ENCODE measurements at places on chromosomes 1 and 21. TPM values are rescaled to one million over a fixed set of nuclear protein-coding genes. Genes with fewer than 3 reads are reported as not detected.

DNA sequence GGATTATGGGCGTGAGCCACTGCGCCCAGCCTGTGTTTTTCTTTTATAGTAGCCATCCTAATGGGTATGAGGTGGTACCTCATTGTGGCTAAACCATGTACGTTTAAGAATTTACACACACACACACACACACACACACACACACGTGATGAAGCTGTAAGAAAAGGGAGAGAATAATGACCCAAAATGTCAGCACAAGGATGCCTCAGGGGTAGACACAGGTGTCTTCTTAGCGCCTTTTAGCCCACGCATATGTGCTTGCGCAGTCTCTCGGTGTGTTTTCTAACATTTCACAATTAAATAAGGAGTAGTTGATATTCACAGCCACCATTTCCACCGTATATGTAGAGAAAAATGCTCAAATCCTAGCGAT lies 782 bp upstream of the PFKL start:
- DNase-seq, result peak; percentile 38

GRCh38 chr1:37243368-37244082 lies 209.2 kb upstream of the GRIK3 start:
- no peak for DNase-seq

Gene CHRM3
- not detected for polyA plus RNA-seq

- DNase-seq, result no peak
Measured at GRCh38 chr1:77513839-77514763, 168.4 kb downstream of the ZZZ3 start.

GRCh38 chr21:46287541-46287940 lies 1.4 kb downstream of the YBEY start:
- no peak for DNase-seq

GRCh38 chr1:25126562-25126961 lies 105.7 kb downstream of the SYF2 start:
- DNase-seq, result no peak

GRCh38 chr1:7785108-7785507 lies 1.0 kb downstream of the PER3 start:
- DNase-seq, result no peak

Gene ICOSLG
- polyA plus RNA-seq, result 1.0 TPM

Gene OBSCN
- polyA plus RNA-seq, result 0.19 TPM

DNA sequence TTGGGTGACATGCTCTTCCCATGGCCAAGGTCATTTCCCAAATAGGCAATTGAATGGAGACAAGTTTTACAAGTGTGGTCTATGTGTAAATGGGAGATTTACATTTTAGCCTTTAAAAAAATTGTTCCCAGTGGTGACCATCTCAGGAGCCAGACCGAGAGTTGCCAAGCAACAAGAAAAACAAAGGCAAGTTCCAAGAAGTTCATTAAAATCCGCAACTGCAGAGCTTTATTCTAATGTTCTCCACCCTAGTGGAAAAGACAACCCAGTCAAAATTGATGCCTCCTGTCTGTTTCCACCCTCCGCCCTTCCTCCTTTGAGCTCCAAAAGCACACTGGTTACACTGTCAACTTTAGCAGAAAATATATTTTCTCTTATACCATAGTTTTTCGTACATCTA lies 33.2 kb upstream of the CD55 start:
- DNase-seq, result no peak

- DNase-seq, result no peak
Measured at GRCh38 chr1:230507666-230508402, 81.7 kb upstream of the PGBD5 start.

GRCh38 chr1:201346337-201346939 lies 31.0 kb downstream of the TNNT2 start:
- no peak for DNase-seq

GRCh38 chr1:94463765-94464330 lies 45.7 kb downstream of the ABCD3 start:
- DNase-seq, result peak; percentile 20

DNA sequence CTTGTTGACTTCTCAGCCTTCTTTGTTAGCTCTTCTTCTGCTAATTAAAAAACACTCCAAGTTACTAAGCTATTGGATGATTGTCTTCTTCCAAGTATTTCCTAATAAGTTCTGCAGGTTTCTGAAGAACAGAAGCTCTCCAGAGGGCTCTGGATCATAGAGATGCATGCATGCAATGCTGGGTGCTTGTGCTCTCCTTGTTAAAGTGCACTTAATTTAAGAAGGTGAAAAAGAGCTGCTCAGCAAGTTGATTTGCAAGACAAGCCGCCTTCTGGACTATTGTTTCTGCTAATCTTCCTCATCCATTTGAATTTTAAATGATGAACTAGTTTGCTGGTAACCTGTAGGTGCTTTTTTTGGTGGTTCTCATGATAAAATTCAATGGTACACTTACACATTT lies 16.1 kb downstream of the RRP15 start:
- DNase-seq, result no peak

Gene MYOG
- not detected for polyA plus RNA-seq

Gene PTBP2
- 2.9 TPM for polyA plus RNA-seq

Gene TATDN3
- polyA plus RNA-seq, result 18.9 TPM

Gene AIRE
- polyA plus RNA-seq, result 2.3 TPM

Gene IGSF8
- 36.8 TPM for polyA plus RNA-seq

Gene C1QTNF12
- polyA plus RNA-seq, result 0.31 TPM

DNA sequence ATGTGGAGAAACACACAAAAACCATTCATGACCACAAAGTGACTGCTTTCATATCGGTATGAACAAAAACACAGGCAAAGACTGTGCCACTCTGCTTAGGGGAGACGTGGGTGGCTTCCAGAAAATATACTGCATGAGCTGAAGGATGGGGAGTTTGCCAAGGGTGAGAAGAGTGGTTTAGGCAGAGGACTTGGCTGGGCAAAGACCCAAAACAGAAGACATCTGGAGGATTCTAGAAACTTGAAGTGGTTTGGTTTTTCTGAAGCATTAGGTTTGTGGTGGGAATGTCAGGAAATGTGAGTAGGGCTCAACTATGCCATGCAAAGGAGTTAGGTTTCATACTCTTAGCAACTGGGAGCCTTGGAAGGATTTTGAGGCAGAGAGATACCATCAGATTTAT lies 26.6 kb upstream of the DNM3 start:
- no peak for DNase-seq

DNA sequence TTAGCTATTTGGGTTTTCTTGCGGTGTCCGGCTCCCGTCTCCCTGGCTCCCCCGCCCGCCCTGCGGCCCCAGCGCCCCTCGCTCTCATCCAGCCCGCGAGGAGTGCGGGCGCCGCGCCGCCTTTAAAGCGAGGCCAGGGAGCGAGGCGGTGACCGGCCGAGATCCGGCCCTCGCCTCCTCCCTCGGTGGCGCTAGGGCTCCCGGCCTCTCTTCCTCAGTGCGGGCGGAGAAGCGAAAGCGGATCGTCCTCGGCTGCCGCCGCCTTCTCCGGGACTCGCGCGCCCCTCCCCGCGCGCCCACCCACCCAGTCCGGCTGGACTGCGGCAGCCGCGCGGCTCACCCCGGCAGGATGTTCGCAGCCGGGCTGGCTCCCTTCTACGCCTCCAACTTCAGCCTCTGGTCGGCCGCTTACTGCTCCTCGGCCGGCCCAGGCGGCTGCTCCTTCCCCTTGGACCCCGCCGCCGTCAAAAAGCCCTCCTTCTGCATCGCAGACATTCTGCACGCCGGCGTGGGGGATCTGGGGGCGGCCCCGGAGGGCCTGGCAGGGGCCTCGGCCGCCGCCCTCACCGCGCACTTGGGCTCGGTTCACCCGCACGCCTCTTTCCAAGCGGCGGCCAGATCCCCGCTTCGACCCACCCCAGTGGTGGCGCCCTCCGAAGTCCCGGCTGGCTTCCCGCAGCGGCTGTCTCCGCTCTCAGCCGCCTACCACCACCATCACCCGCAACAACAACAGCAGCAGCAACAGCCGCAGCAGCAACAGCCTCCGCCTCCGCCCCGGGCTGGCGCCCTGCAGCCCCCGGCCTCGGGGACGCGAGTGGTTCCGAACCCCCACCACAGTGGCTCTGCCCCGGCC lies 492 bp downstream of the HLX start:
- DNase-seq, result no peak

GRCh38 chr1:154775621-154776605 lies 94.2 kb downstream of the KCNN3 start:
- no peak for DNase-seq

Gene FNDC5
- not detected for polyA plus RNA-seq

Gene SLC22A15
- polyA plus RNA-seq, result not detected

- no peak for DNase-seq
Measured at GRCh38 chr1:100703716-100704115, 15.8 kb upstream of the VCAM1 start.

Gene C1QB
- not detected for polyA plus RNA-seq

GRCh38 chr1:53348486-53349368 lies 20.9 kb upstream of the LRP8 start:
- DNase-seq, result no peak

Gene KRTAP11-1
- not detected for polyA plus RNA-seq

DNA sequence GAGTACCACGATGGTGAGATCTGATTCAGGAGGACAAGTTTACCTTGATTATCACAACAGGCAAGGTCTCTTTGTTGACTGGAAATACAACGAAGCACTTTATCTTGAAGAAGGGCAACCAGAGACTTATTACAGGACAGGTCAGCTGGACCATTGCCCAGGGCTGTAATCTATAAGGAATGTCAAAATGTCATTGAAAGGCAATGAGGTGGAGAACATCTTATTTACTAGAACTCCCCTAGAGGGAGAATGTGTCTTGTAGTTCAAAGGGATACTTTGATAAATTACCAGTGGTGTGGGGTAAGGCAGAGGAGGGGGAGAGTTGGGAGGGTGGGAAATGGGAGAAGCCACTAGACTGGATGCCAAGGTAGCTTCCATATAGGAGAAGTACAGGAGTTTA lies 212.3 kb downstream of the NCAM2 start:
- DNase-seq, result no peak

Gene MAP10
- polyA plus RNA-seq, result 0.48 TPM

- DNase-seq, result no peak
Measured at GRCh38 chr1:34746785-34747637, 7.8 kb upstream of the GJB5 start.

GRCh38 chr1:62406576-62406975 lies 30.3 kb upstream of the USP1 start:
- no peak for DNase-seq

Gene FCRL5
- 0.28 TPM for polyA plus RNA-seq

- no peak for DNase-seq
Measured at GRCh38 chr1:8962812-8963530, 17.3 kb downstream of the CA6 start.

Gene HMGCS2
- not detected for polyA plus RNA-seq

- no peak for DNase-seq
Measured at GRCh38 chr1:115475901-115476300, 137.9 kb upstream of the NGF start.

- DNase-seq, result no peak
Measured at GRCh38 chr1:182264185-182264584, 127.4 kb downstream of the GLUL start.

Gene EPHB2
- not detected for polyA plus RNA-seq

- DNase-seq, result no peak
Measured at GRCh38 chr1:116854716-116855115, 55.0 kb upstream of the PTGFRN start.

DNA sequence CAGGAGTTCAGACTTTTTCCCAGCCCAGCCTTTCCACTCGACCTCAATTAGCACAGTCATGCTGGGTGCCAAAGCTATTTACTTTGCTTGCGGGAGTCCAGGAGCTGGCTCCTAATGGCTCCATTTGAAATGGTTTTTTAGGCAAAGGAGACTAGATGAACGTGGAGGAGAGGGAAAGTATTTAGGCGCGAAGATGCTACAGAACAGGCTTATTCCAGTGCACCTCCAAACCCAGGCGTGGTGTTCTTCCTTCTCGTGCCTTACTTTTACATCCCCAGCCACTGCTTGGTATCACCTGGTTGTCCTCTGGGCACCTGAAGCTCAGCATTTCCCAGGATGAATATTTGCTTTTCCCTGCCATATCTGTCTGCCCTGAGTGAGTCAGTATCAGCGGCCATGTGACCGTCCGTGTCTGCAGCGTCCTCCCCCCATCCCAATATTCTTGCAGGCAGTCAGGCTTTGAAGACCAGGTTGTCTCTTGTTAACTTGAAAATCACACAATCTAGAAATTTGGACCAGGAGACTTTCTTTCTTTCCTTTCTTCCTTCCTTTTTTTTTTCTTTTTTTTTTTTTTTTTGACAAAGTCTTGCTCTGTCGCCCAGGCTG lies 198.5 kb downstream of the DYRK1A start:
- no peak for DNase-seq

DNA sequence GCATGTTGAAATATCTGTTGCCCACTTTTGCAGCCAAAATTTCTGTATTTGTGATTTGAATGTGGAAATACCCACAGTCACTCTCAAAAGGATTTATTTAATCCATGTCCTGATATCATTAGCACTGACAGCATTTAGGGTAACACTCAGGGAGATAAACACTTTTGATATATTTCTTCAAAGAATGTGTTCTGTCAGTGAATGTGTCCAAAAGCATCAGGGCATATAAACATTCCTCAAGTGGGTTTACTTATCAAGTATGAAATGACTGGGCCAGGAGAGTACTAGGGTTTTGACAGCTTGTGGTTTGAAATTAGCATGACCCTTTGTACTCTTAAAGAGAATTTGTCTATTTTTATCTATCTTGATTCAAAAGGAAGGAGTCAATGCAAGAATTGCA lies 1302.1 kb upstream of the ADGRL2 start:
- DNase-seq, result no peak

Gene KRTAP10-2
- polyA plus RNA-seq, result not detected

Gene SV2A
- polyA plus RNA-seq, result 2.8 TPM

DNA sequence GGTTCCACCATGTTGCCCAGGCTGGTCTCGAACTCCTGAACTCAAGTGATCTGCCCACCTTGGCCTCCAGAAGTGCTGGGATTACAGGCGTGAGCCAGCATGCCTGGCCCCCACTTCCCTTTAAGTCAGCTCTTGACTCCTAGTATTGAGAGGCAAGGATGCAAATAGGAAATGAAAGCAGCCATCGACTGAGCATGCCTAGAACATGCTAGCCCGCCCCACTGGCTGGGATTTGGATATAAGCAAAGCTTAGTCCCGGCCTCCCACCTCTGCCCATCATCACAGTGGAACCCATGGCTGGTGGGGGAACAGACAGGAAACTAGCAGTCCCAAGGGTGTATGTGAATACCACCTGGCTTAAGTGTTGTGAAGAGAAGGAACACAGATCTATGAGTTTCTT lies 10.5 kb downstream of the C1orf167 start:
- no peak for DNase-seq

Gene LCE3A
- polyA plus RNA-seq, result not detected

Gene SF3B4
- polyA plus RNA-seq, result 112 TPM

DNA sequence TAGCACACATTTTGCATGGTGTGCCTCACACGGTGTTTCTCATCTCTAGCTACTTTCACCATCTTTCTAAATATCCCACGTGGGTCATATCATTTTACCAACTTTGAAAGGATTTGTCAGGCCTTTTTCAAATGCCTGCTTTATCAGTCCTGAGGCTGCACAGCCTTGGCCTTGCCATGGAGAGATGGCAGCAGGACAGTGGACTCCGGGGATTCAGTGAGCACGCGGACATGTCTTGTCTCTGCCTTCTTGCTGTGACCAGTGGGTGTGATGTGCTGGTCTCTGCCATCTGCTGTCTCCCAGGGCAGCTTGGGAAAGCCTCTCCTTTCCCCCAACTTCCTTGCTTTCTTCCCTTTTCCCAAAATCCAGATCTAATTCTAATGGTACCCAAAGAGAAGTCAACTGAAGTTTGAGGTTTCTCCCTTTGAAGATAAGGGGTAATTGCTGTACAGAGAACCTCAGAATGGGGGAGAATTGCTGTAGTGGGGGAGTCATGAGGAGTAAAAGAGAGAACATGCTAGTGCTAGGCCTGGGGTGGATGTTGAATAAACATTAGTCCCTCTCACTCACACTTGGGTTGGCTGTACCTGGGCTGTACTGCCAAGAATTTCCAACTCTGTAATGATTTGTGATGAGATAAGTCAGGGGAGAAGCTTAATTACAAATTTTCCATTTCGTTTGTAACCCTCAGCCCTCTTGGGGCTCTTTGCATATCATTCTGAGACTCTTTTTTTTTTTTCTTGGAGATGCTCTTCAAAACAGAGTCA lies 99.5 kb downstream of the GALNT2 start:
- no peak for DNase-seq
